Stimulated activated CD4-positive, alpha-beta T cell treated with anti-CD3 and anti-CD28 coated beads, Interleukin-1b, Interleukin-23, amount 100 ng/mL, for 1 hour (primary cell): ENCODE measurements at places on chromosomes 4 and X.

DNA sequence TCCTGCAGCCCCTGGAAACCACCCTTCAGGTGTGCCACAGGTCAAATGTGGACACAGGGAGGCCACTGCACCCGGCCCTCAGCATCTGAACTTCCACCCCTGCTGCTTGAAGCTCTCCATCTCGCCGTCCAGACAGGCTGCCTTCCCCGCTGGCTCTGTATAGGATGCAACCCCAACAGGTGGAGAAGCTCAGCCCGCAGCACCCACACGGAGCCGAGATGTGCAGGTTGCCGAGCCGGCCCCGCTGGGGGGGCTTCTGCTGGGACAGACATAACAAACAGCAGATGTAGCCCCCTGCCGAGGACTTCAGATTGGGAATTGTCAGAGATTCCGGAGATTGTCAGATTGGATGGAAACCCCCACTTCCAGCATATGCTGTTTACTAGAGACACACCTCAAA, 20.5 kb downstream of the TMEM187 start:
- no peak for DNase-seq

DNA sequence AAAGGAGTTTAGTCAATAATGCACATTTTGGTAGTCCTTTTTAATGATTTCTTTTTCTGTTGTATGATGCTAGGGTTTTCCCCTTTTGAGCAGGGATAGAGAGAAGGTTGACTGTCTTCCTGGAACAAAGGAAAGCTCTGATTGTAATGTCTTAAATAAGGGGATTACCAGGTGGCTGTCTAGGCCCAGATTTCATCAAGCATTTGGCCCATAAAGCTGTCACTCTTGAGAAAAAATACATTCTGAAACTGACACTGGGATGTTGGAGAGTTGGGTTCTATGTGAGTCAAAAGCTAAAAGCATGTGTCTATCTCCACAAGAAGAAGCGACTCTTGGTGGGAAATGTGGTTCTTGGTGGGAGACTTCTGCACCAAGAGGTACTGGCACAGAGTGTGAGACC, 26.4 kb downstream of the KIAA1210 start:
- no peak for DNase-seq

GRCh38 chrX:69024161-69024736, 141.0 kb downstream of the PJA1 start:
- DNase-seq: no peak

GRCh38 chr4:100106982-100107381, 83.3 kb downstream of the DDIT4L start:
- no peak for DNase-seq

DNA sequence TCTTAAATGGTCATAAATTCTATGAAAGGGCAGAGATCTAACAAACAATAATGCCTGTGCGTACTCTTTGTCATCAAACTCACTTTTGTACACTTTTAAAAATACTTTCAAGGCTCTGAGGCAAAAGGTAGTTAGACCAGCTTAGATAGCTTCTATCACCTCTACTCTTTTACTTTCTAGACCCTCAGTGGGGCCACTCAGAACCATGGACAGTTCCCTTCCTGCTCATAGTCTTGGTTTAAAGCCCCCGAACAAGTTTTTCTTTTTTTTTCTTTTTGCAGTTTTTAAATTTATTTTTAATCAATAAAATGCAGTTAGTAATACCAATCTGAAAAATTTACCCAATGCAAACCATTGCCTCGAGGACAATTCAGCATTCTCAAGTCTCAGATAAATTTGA, 460.5 kb upstream of the CNKSR2 start:
- DNase-seq: no peak

DNA sequence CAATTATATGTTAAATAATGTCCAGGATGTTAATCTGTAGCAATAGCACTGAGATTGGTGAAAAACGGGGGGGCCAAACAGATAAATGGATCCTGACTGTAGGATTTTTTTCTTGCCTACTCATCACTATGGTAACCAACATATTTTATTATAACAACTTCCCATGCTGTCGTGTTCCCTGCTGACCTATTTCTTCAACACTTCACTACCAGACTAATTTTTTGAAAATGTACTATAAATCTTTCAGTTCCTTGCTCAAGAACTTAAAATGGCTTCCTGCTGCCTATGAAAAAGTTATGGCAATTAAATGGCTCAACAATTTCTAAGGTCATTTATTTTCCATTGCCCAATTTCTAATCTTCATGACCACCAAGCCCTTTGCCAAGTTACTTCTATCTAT, 38.9 kb upstream of the CFAP47 start:
- no peak for DNase-seq

DNA sequence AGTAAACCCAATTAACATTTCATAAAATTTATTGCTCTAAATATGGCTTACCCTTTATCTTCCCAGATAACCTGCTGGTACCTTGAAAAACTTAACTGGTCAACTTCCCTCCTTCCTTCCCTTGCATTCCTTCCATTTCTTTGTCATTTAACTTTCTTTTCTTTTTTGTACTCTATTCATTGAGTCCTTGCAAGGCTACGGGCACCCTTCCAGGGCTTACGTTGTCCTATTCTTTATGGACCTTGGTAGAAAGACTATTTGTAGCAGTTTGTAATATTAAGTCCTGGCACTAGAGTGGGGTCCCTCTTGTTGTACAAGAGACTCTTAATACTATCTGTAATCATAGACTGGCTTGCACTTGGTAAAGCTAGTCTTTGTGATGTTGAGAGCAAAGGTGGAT, 8.0 kb upstream of the GATB start:
- DNase-seq: no peak

DNA sequence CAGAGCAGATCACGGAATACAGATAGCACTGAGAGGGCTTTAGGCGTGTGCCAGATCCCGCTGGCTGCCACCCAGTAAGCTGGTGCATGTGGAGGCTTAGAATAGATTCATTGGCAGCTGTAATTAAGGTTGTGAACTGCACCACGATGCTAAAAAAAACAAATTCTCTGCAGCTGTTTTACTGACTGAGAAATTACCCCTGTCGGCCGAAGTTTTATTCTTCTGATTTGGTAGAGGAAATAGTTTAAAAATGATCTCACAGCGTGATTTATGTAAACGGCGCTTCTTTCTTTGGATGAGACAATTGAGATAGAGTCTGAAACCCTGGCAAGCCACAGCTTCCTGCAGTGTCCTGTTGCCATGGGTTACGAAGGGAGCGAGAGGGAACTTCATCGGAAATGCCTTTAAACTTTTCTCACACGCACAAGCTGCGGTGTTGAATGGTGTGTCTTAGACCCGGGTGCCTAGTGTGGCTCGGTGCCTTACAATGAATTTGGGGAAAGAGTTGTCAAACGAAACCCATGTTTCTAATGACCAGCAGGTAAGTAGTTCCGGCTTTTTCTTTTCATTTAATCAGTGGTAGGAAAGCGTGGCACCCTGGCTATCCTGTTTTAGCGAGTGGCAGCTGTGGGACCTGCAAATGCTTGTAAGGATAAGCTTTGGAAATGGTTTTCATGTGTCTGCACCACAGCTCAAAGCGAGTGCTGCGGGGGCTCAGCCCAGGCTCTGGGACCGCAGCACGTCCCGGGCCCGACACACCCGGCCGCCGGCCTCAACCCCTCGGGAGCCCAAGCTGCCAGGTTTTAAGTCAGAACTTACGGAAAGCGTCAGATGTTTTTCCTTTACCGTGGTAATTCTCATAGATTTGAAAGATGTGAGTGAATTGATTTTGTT, 71.7 kb upstream of the HGFAC start:
- no peak for DNase-seq

- no peak for DNase-seq
Observed at GRCh38 chr4:1760521-1761071, 32.5 kb upstream of the FGFR3 start.

GRCh38 chrX:50691820-50692219, 122.2 kb downstream of the SHROOM4 start:
- DNase-seq: no peak

DNA sequence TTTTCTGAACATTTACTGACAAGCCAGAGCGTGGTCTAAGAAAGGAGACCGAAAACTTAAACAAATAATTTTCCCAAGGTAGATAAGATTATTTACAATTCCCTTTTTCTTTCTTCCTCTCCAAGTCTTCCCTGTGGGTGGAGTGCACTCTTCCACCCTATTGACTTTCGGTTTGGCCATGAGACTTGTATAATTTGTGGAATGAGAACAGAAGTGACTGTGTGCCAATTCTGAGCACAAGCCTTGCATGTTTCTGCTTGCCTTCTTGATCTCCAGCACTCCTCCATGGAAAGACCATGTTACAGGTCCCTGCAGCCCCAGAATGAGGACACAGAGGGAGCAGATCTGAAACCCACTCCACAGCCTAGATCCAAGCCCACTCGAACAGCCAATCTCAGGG, 150.0 kb upstream of the HPGD start:
- DNase-seq: no peak

- no peak for DNase-seq
Observed at GRCh38 chr4:107220976-107221375, 184.9 kb upstream of the DKK2 start.

DNA sequence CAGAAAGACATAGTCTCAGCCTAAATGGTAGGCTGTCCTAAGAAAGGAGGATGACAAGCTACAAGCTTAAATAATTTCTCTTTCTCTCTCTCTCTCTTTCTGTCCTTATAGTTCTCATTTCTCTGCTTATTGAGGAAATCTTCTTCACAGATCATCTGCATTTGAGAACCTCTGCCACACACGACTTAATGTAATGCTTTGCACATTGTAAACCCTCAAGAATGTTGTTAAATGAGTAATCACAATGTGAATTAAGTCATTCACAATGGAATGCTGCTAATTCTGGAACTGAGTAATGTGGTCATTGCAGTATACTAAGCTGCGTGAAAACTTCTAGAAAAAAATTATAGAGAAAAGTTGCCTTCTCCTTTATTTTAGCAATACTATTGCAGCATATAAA, 508.9 kb upstream of the FTHL17 start:
- DNase-seq: no peak

- no peak for DNase-seq
Observed at GRCh38 chr4:71163317-71163716, 169.9 kb downstream of the DCK start.

- no peak for DNase-seq
Observed at GRCh38 chr4:83563998-83564397, 28.1 kb downstream of the GPAT3 start.

GRCh38 chr4:136922066-136922465, 610.2 kb downstream of the PCDH18 start:
- DNase-seq: no peak

DNA sequence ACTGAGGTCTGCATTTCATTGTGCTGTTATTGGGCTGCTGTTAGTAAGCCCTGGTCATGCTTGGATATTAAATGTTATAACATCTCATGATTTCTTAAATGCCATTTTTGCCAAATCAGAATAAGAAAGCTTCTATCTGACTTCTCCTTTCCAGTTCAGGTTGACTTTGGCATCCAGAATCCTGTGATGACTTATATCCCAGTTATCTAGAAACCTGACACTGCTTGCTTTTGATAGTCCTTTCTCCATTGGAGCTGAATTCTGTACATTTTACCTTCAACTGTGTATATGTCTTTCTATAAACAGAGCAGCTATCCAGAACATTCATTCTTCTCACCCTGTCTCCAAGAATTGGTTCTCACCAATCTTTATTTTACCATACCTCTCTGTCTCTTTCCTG, 257.7 kb upstream of the GNPDA2 start:
- DNase-seq: no peak

GRCh38 chrX:69469975-69470374, 34.2 kb upstream of the NALF2 start:
- DNase-seq: no peak

DNA sequence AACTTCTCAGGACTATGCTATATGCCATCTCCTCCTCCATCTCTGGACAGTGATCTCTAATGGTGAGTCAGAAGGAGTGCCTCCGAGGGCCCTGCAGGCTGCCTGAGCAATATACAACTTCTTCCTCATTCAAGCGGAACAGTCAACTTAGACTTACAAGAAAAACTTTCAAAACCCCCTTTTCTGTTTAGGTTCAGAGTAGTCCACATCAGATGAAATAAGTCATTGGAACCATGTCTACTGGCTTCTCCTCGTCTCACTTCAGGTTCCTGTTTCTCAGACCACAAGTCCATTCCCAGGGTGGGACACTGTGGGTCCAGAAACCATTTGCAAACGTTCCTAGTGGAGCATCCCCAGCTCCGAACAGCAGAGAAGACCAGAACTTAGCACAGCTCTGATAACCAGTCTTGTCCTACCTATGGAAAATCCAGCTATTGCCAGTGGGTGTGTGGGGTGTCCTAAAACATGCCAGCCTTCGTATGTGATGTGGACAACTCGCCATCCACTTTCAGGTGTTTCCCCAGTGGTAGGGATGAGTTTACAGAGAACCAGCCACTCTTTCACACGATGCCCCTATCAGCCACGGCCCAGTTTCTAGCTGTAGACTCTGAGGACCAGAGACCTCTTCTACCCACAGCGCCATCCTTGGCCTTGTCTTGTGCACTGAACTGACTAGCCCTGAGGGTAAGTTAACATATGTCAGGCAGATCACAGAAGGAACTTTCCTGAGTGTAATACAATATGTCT, 32.7 kb upstream of the NKRF start:
- DNase-seq: no peak

GRCh38 chr4:8836664-8837171, 34.9 kb downstream of the HMX1 start:
- no peak for DNase-seq

- no peak for DNase-seq
Observed at GRCh38 chrX:19344661-19345060, 934 bp downstream of the PDHA1 start.

- no peak for DNase-seq
Observed at GRCh38 chr4:24646798-24647460, 62.6 kb upstream of the DHX15 start.

GRCh38 chr4:101942891-101943290, 152.4 kb downstream of the BANK1 start:
- DNase-seq: no peak

DNA sequence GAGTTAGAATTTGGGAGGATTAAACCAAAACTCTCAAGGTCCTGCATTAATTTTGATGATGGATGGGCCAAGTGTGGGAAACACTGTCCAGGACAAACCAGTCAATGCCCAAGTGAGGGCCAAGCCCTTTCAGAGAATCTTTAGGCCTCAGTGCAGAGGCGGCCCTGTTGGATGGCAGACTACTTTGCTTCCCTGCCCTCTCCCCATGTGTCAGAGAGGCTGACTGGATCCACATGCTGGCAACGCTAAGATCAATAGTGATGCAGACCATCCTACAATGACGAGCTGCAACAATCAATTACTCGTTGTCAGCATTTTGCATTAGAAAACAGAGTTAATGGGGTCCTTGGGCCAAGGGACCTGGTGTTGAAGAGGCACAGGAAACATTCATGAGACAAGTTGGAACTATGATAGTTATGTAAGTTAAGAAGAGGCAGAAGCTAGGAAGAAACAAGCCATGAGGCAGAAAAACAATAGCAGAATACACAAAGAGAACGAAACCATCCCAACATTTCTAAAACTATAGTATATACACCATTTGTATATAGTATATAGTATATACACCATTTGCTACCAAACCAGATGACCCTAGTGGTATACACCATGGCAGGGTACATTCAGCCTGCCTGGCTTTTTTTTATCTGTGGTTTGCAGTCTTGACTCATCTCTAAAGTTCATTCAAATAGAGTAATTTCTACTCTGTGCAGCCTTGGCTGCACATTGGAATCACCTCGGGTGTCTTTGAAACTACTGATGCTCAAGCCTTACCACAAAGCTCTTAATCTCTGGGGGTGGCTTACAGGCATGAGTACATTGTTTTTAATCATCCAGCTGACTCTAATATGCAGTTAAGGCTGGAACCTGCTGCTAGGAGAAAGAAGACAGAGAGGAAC, 147.7 kb upstream of the GYPA start:
- no peak for DNase-seq

- DNase-seq: no peak
Observed at GRCh38 chrX:112577146-112577545, 102.6 kb downstream of the LHFPL1 start.

- DNase-seq: no peak
Observed at GRCh38 chr4:72448231-72448630, 120.8 kb downstream of the ADAMTS3 start.
